Natural killer cell treated with Interleukin-12 subunit alpha and Interleukin-12 subunit beta and Interleukin-15 and Interleukin-18, amount 100 ng/mL, for 72 hours (primary cell): ENCODE measurements at places on chromosomes 11 and 22. TPM values are rescaled to one million over a fixed set of nuclear protein-coding genes. Genes with fewer than 3 reads are reported as not detected.
A peak's percentile ranks its signal among the peaks of the same experiment; 100 is the strongest.

PYGM gene
- 4.7 TPM for total RNA-seq

GRM5 gene
- total RNA-seq, result 0.11 TPM

AQP11 gene
- total RNA-seq, result 0.20 TPM

MYOD1 gene
- total RNA-seq, result not detected

- DNase-seq, result no peak
Measured at GRCh38 chr11:76891285-76891684, 30.6 kb downstream of the ACER3 start.

GRCh38 chr22:31122196-31122531 lies 602 bp upstream of the INPP5J start:
- peak; percentile 26 for DNase-seq

- no peak for DNase-seq
Measured at GRCh38 chr22:48925450-48925849, 902.2 kb downstream of the BRD1 start.

DNA sequence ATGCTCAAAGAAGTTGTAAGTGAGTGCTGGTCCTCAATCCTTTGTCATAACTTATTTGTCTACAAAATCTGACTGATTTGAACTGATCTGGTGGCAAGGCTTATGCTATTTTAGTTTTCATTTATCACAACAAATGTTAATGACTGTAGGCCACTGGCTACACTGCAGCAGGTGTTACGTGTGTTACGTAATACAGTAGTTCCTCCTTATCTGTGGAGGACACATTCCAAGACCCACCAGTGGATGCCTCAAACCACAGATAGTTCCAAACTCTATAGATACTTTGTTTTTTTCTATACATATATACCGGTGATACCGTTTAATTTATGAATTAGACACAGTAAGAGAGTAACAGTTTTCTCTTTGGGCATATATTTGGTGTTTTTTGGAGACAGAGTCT lies 7.0 kb downstream of the MADD start:
- DNase-seq, result no peak

GRCh38 chr22:33787645-33788456 lies 132.4 kb downstream of the LARGE1 start:
- no peak for DNase-seq

DNA sequence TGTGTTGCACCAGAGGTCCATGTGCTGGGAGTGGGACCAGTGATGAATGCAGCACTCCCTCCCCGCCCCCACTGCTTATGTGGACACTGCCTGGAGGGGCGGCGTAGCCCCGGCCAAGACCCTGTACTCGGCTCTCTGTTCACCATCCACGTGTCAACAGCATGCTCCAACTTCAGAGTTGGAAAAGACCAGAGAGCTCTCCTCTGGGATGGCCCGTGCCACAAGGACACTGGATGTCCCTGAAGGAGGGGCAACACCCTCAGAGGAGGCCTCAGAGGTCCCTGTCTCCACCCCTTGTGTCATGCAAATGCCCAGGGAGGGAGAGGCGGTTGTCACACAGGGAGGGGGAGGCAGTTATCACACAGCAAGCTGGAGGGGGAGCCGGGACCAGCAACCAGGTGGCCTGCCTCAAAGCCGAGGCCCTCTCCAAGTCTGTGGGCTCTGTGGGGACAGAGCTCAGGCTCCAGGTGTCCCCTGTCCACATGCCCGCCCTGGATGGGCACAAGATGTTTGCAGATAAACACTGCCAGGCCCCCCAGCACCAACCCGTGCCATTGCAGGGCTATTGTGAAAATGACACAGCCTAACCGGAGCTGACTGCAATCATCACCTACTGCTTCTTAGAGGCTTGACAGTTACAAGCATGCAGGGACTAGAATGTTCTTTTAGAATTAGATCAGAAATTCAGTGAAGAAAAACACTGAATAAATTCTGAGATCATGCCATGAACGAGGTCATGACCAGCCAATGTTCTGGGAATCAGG lies 121.1 kb downstream of the PHF21B start:
- no peak for DNase-seq

GRCh38 chr22:17897858-17898257 lies 123.6 kb upstream of the BID start:
- DNase-seq, result no peak

GRCh38 chr11:115126515-115127208 lies 377.6 kb downstream of the CADM1 start:
- no peak for DNase-seq

- no peak for DNase-seq
Measured at GRCh38 chr11:62132191-62132590, 8.4 kb downstream of the INCENP start.

DNA sequence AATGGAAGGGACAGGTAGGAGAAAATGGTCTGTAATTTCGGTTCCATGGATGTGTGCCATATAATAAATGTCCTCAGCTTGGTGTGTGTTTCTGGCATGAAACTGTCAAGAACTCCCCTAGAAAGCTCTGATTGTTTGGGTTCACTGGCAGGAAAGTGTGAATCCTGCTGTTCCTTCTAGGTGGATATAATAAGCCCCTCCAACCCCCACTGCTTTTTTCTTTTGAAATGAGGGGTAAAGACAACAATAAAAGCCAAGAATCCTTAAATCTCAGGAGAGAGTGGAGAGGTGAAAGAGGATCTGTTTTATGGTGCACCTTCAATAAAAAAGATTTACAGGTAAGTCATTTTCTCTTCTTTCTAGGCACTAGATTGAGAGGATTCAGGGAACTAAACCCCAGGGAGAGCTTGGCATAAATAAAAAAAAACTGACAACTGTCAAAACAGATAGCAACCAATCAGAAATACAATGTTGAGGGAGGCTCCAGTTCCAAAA lies 74.9 kb downstream of the CACNG2 start:
- DNase-seq, result no peak

DNA sequence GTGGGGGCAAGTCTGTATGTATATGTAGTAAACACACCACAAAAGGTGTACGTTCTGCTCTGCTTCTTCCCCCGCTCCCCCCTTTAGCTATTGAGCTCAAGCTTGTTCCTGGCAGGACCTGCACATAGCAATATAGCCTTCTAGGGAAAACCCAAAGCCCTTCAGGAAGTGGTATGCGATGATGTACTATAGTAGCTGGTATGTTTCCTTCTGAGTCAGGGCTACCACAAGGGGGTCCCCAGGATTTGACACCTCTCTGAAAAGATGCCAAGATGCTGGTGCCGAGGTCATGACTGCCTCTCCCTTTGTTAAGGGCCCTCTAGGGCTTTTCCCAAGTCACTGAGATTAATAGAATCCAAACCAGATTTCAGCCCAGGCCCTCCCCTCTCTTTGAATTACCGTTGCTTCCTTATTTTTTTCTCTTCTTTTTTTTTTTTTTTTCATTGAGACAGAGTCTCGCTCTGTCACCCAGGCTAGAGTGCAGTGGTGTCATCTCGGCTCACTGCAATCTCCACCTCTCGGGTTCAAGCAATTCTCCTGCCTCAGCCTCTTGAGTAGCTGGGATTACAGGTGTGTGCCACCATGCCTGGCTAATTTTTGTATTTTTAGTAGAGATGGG lies 268.4 kb downstream of the ETS1 start:
- peak; percentile 98 for DNase-seq

GRCh38 chr11:96033599-96033998 lies 109.7 kb upstream of the MTMR2 start:
- no peak for DNase-seq

- DNase-seq, result no peak
Measured at GRCh38 chr11:56911312-56911711, 77.4 kb upstream of the OR5AK2 start.

- peak; percentile 70 for DNase-seq
Measured at GRCh38 chr11:61752117-61752924, at the start of gene MYRF. MYRF (plus strand) TSS chr11:61752636; CDS start chr11:61752745, 109 bp downstream.

- no peak for DNase-seq
Measured at GRCh38 chr22:38074181-38075104, 9.5 kb downstream of the SLC16A8 start.
